ENCODE measurements at places on chromosomes 2 and 18.
A peak's percentile ranks its signal among the peaks of the same experiment; 100 is the strongest.

DNA sequence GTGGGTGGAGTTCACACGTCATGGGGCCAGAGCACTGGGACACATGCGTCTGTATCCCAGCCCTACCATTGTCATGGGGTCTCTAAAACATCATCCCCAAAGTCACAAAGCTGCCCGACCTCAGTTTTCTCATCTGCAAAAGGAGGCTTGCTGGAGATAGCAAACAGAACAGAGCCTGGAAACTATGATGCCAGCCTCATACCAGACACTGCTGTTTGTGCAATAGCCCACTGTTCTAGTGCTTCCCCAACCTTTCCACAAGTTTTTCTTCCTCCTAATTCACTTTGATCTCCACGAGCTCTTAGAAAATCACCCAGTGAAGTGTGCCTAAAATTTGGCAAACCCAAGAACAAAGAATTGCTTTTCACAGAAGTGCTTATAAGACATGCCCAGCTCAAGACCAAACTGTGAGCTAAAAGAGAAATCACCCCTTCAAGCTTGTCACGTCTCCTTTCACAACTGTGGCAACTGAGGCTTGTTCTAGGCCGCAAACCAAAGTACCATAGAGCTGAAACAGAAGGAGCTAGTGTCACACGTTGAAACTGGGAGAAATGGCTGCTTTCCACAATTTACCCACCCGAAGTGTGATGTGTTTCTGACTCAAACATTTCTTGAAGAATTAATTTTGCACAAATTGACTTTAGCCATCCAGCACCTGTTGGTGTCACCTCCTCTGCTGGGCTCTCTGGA, 162.7 kb upstream of the ID2 start:
- H3K36me3 ChIP-seq = no peaks in the 10 kb centered on the region
- no peak overlapping the region for H3K27ac ChIP-seq
- no peaks in the 10 kb centered on the region for H3K27me3 ChIP-seq
- peaks cover 16% of the 10 kb centered on the region for H3K4me1 ChIP-seq
- no peak for DNase-seq
- H3K4me3 ChIP-seq = no peak overlapping the region

DNA sequence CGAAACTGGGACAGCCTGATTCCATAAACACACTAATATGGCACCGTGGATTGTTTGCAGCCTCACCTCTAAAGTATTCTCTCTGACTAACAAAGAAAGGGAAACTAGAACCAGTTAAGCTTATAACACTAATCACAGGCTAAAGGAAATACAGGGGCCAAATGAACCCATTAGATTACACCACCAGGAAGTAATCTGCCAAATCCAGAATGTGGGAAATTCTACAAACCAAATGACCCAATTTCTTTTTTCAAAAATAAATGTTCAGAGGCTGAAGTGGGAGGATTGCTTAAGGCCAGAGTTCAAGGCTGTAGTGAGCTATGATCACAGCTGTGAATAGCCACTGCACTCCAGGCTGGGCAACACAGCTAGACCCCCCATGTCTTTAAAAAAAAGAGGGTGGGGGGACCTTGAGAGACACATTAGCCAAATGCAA, 1.5 kb upstream of the MPPE1 start:
- peaks cover 26% of the 10 kb centered on the region for H3K36me3 ChIP-seq
- peak overlapping the region; percentile 82 for H3K4me3 ChIP-seq
- no peak for DNase-seq
- H3K27ac ChIP-seq = peak overlapping the region; percentile 84
- no peaks in the 10 kb centered on the region for H3K27me3 ChIP-seq

DNA sequence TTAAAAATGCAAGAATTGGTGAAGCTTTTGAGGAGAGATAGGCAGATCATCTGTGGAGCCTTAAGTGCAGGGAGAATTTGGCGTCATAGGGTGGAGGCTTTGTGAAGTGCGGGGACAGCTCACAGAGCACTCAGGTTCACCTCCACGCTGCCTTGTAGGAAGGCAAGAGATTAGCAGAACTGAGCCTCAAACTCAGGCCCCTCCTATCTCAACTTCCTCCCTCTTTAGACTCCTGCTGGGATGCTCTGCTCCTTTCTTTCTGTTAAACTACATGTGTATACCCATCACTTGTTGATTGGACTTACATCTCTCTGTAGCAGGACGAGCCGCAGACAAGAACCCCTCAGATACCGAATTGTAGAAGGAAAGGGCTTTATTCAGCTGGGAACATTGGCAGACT, 422.2 kb downstream of the SETBP1 start:
- no peaks in the 10 kb centered on the region for H3K4me1 ChIP-seq
- H3K4me3 ChIP-seq = no peak overlapping the region
- no peak for DNase-seq
- H3K27ac ChIP-seq = no peak overlapping the region
- H3K27me3 ChIP-seq = no peaks in the 10 kb centered on the region

GRCh38 chr2:38735999-38736320, 15.2 kb downstream of the SRSF7 start:
- DNase-seq = no peak
- H3K27me3 ChIP-seq = no peaks in the 10 kb centered on the region
- H3K4me3 ChIP-seq = no peak overlapping the region
- peaks cover 36% of the 10 kb centered on the region for H3K36me3 ChIP-seq
- H3K4me1 ChIP-seq = no peaks in the 10 kb centered on the region
- H3K27ac ChIP-seq = no peak overlapping the region

GRCh38 chr2:166088634-166089033, 39.2 kb downstream of the SCN1A start:
- no peak overlapping the region for H3K4me3 ChIP-seq
- H3K27me3 ChIP-seq = no peaks in the 10 kb centered on the region
- no peak overlapping the region for H3K27ac ChIP-seq

DNA sequence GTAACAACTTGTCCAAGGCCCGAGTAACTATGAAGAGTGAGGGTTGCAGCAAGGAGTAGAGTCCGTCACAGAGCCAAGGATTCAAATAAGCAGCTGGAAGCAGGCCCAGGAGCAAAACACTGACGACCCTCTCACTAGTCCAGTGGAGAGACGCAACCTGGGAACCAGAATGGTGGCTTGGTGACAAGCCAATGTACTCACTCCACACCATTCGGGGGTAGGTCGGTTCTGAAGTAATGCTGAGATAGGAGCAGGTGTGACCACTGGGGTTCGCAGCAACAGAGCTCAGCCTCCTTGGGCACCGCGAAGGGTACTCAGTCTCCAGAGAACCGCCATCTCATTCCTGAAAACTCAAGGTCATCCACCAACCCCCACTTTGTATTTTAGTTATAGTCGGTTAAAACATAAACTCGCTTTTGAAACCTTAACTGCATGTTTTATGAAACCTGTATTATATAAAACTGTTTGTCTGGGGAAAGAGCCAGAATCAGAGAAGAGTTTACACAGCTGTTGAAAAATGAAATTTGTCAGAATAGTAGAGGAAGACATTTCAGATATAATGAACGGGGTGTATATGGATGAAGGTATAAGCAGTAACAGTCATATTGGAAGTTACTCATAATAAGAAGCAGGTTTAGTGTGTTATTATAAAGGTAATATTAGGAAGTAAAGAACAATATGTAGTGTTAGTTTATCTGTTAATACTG, 8.6 kb downstream of the ANKRD62 start:
- DNase-seq = no peak
- no peak overlapping the region for H3K27ac ChIP-seq
- H3K27me3 ChIP-seq = peaks cover 74% of the 10 kb centered on the region
- H3K4me3 ChIP-seq = no peak overlapping the region
- H3K4me1 ChIP-seq = no peaks in the 10 kb centered on the region

DNA sequence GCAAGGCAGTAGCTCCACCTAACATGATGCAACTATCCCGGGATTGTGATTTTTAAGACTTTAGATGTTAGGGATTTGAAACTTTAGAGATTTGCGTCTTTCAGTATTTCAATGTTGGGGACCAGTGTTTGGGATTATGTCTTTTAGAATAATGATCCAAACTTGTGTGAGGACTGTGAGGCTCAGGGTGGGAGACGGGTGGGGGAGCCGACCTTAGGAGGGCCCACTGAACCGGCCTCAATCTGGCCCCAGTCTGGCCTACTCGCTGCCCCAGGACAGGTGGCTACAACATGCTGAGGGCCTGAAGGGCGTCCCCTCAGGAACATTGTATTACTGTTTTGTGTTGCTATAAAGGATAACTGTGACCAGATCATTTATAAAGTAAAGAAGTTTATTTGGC, 10.7 kb downstream of the AMER3 start:
- H3K4me1 ChIP-seq = no peaks in the 10 kb centered on the region
- H3K4me3 ChIP-seq = no peak overlapping the region
- no peak for DNase-seq

GRCh38 chr2:168237741-168238140, 9.7 kb downstream of the STK39 start:
- H3K4me1 ChIP-seq = peaks cover 18% of the 10 kb centered on the region
- H3K27me3 ChIP-seq = no peaks in the 10 kb centered on the region
- DNase-seq = no peak
- H3K4me3 ChIP-seq = no peak overlapping the region
- H3K27ac ChIP-seq = peak overlapping the region; percentile 55
- H3K36me3 ChIP-seq = peaks cover 19% of the 10 kb centered on the region

DNA sequence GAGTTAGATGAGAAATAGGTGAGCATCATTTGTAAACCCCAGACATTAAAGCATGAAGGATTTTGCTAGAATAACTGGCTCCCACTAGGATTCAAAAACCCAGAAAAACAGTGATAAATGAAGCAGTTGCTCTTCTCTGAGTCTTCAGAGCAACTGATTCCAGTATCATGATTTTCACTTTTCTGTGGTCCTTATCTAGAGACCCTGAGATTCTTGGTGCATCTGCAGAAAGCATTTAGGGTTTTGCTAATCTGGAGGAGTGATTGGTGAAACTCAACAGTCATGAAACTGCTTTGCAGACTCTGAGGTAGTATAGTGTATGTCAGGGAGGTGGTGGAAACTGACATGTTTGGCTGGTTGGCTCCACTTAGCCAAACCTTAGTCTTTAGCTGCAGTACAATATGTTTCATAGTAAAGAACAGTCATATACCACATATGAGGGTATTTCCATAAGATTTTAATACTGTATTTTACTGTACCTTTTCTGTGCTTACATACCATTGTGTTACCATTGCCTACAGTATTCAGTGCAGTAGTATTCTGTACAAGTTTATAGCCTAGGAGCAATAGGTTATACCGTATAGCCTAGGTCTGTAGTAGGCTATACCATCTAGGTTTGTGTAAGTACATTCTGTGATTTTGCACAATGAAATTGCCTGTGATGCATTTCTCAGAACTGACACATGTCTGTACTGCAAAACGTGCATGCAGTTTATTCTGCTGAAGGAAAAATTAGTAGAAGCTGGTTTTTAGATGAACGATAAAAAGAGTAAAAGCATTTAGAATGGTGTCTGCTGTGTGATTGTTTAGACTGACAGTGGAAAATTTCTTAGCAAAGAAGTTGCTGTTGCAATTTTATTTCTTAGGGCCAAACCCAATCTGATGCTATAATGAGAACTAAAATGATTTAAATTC, 23.8 kb downstream of the EML4 start:
- no peaks in the 10 kb centered on the region for H3K27me3 ChIP-seq
- no peak overlapping the region for H3K27ac ChIP-seq
- H3K4me3 ChIP-seq = no peak overlapping the region
- peaks cover 5% of the 10 kb centered on the region for H3K36me3 ChIP-seq
- DNase-seq = no peak
- H3K4me1 ChIP-seq = peaks cover 61% of the 10 kb centered on the region
